Progenitor cell of endocrine pancreas (in vitro differentiated cells): ENCODE measurements at places on chromosomes 4 and X.

- H3K4me1 ChIP-seq: no peaks in the 10 kb centered on the region
- no peak overlapping the region for H3K4me3 ChIP-seq
- no peaks in the 10 kb centered on the region for H3K27me3 ChIP-seq
- no peak overlapping the region for H3K27ac ChIP-seq
- peaks cover 5% of the 10 kb centered on the region for H3K36me3 ChIP-seq
These were observed 1.5 kb downstream of the SRPK3 start for GRCh38 chrX:153782313-153782712.

GRCh38 chrX:46686003-46686645, 72.8 kb downstream of the SLC9A7 start:
- no peaks in the 10 kb centered on the region for H3K27me3 ChIP-seq
- H3K4me1 ChIP-seq: peaks cover 2% of the 10 kb centered on the region
- no peak overlapping the region for H3K27ac ChIP-seq

DNA sequence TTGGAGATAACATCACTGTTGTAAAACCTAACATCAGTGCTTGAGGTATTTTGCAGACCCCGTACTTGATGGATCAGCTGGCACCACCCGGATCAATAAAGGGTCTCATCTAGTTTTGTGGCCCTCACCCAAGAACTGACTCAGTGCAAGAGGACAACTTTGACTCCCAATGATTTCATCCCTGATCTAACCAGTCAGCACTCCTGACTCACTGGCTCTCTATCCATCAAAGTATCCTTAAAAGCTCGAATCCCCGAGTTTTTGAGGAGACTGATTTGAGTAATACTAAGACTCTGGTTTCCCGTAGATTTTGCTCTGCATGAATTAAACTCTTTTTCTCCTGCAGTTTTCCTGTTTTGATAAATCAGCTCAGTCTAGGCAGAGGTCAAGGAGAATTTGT, 2498.1 kb downstream of the PCDH7 start:
- no peaks in the 10 kb centered on the region for H3K27me3 ChIP-seq
- H3K4me3 ChIP-seq: no peak overlapping the region
- H3K4me1 ChIP-seq: peaks cover 4% of the 10 kb centered on the region
- H3K36me3 ChIP-seq: no peaks in the 10 kb centered on the region

GRCh38 chr4:186958726-186959350, 235.2 kb upstream of the FAT1 start:
- no peak for DNase-seq
- no peaks in the 10 kb centered on the region for H3K4me1 ChIP-seq
- H3K27ac ChIP-seq: no peak overlapping the region
- no peaks in the 10 kb centered on the region for H3K36me3 ChIP-seq
- no peaks in the 10 kb centered on the region for H3K27me3 ChIP-seq

GRCh38 chrX:3738509-3738908, 25.1 kb upstream of the PRKX start:
- no peak overlapping the region for H3K27ac ChIP-seq
- H3K36me3 ChIP-seq: no peaks in the 10 kb centered on the region

DNA sequence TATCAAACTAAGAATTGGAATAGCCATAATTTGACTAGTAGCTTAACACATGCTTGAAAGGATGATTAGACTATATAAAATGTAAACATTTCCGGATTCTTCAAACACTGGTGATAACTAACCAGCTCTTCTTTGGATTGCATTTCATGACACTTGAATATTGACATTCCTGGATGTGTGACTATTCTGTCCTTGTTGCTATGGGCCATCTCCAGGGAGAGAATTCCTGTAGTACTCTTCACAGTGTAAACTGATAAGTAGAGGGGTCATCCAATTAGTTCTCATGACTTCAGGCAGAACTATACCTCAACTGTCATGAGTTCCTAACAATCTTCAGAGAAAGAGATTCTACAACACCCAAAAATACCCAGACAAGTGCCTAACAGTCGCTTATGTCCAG, 1026.7 kb upstream of the TENM3 start:
- no peaks in the 10 kb centered on the region for H3K27me3 ChIP-seq
- H3K4me3 ChIP-seq: no peak overlapping the region
- no peaks in the 10 kb centered on the region for H3K36me3 ChIP-seq
- no peak overlapping the region for H3K27ac ChIP-seq

DNA sequence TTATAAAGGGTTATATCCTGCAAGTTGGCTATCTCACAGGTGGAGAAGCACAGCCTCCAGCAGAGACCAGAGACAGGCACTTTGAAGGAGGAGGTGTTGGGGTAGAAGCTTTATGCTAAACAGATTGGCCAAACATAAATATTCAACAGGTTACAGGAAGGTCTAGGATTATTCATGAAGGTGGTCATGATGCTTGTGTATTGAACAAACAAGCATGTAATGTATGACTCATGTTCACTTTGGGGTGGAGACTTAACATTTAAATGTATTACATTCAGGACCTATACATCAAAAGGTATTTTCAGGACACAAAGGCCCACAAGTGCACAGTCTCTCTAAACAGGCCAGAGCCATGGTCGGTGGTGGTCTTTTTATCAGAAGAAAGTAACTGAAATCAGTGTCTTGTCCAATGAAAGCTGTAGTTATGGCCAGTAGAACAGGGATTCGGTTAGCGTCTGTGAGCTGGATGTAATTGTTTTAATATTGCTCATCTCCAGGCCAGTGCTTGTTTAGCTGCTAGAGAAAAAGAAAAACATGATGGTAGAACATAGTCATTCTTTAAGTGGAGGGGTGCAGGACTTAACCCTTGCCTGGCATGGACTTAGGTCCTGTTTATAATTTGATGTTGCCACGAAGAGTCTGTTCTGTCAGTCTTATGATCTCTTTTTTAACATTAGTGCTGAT, 555.2 kb upstream of the PCDH10 start:
- H3K27me3 ChIP-seq: no peaks in the 10 kb centered on the region
- H3K4me3 ChIP-seq: no peak overlapping the region
- DNase-seq: no peak
- no peaks in the 10 kb centered on the region for H3K4me1 ChIP-seq
- H3K36me3 ChIP-seq: no peaks in the 10 kb centered on the region

GRCh38 chr4:145347684-145348083, 134.0 kb upstream of the SMAD1 start:
- no peaks in the 10 kb centered on the region for H3K27me3 ChIP-seq
- DNase-seq: no peak
- H3K36me3 ChIP-seq: no peaks in the 10 kb centered on the region

DNA sequence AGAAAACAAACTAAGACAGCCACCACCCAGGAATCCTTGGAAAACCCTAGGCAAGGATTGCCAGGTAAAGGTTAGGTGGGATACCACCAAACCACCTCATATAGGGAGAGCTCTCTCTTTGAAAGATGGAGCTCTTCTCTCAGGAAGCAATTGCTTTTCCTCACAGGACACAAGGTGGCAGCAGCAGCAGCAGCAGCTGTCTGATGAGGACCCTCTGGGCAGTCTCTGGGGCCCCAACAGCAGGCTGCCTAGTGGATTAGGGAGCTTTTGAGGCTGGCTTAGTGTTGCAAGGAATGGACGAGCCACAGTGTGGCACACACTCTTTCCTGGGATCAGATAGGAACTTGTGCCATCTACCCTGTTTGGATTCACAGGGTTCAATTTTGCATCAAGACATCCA, 41.4 kb upstream of the CHRDL1 start:
- no peak overlapping the region for H3K4me3 ChIP-seq
- no peaks in the 10 kb centered on the region for H3K4me1 ChIP-seq
- no peak overlapping the region for H3K27ac ChIP-seq
- H3K36me3 ChIP-seq: no peaks in the 10 kb centered on the region

GRCh38 chrX:48532161-48532560, 7.4 kb upstream of the TBC1D25 start:
- no peak for DNase-seq
- H3K4me1 ChIP-seq: no peaks in the 10 kb centered on the region
- H3K4me3 ChIP-seq: no peak overlapping the region

GRCh38 chr4:11914406-11914805, 485.7 kb upstream of the HS3ST1 start:
- no peak overlapping the region for H3K27ac ChIP-seq
- no peak for DNase-seq
- no peaks in the 10 kb centered on the region for H3K4me1 ChIP-seq
- H3K36me3 ChIP-seq: no peaks in the 10 kb centered on the region
- no peak overlapping the region for H3K4me3 ChIP-seq
